Progenitor cell of endocrine pancreas (in vitro differentiated cells): ENCODE measurements at places on chromosomes 13 and 19. TPM values are rescaled to one million over a fixed set of nuclear protein-coding genes. Genes with fewer than 3 reads are reported as not detected.

Gene ZNF700
- 13.4 and 14.1 TPM in 2 replicates for total RNA-seq

Gene TNFSF13B
- total RNA-seq, result 3.1 and 3.3 TPM in 2 replicates

DNA sequence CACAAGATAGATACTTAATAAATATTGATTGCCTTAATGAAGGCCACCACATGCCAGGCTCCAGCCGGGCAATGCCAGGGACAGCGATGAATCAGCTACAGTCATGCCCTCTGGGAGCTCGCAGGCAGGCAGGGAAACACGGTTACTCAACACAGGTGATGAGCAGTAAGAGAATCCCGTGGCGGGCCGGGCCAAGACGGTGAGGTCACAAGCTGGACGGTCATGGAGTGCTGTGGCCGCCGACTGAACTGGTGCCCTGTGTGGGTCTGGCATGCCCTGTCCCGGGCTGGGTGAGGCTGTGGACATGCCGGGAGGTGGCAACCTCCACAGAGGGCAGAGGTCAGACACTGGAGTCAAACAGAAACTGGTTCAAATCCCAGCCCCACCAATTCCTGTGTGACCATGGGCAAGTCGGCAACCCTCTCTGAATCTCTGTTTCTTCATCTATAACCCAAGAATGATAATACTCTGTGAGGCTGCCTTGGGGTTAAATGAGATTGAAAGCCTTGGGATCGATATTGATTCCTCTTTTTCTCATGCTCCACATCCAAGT is 13.2 kb upstream of the PAK4 start:
- H3K27me3 ChIP-seq, result no peaks in the 10 kb centered on the region
- H3K4me1 ChIP-seq, result peaks cover 8% of the 10 kb centered on the region
- H3K36me3 ChIP-seq, result no peaks in the 10 kb centered on the region
- no peak overlapping the region for H3K27ac ChIP-seq
- DNase-seq, result no peak

GRCh38 chr19:40322271-40322610 is 26.0 kb downstream of the C19orf47 start:
- DNase-seq, result no peak
- H3K36me3 ChIP-seq, result peaks cover 25% of the 10 kb centered on the region
- no peak overlapping the region for H3K27ac ChIP-seq

GRCh38 chr13:92827503-92827902 is 399.1 kb upstream of the GPC6 start:
- H3K27me3 ChIP-seq, result peaks cover 11% of the 10 kb centered on the region
- no peak overlapping the region for H3K4me3 ChIP-seq
- H3K36me3 ChIP-seq, result no peaks in the 10 kb centered on the region
- DNase-seq, result no peak
- H3K4me1 ChIP-seq, result peaks cover 9% of the 10 kb centered on the region

DNA sequence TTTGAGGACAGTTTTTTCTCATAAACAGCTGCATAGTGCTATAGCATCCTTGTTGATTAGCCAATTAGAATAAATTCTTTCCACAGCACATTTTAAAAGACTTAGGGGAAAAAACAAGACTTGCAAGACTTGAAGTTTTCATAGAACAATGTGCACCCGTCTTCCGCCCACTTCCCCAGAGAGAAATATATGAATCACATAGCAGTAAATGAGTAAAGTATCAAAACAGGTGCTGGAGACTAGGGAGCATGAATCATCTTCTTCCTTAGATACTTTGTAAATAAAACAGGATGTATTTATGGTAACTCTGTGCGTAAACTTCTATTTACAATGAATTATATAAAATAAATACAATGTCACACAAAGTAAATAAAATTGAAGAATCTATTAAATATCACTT is 75.1 kb downstream of the COL4A2 start:
- no peak for DNase-seq
- H3K27ac ChIP-seq, result no peak overlapping the region
- no peak overlapping the region for H3K4me3 ChIP-seq
- H3K27me3 ChIP-seq, result no peaks in the 10 kb centered on the region

Gene TMEM221
- 3.6 and 4.5 TPM in 2 replicates for total RNA-seq
